Activated T-cell treated with anti-CD3 and anti-CD28 coated beads, Interleukin-2, amount 50 U/mL, for 72 hours (primary cell): ENCODE measurements at places on chromosomes 12 and 14. TPM values are rescaled to one million over a fixed set of nuclear protein-coding genes. Genes with fewer than 3 reads are reported as not detected.

DNA sequence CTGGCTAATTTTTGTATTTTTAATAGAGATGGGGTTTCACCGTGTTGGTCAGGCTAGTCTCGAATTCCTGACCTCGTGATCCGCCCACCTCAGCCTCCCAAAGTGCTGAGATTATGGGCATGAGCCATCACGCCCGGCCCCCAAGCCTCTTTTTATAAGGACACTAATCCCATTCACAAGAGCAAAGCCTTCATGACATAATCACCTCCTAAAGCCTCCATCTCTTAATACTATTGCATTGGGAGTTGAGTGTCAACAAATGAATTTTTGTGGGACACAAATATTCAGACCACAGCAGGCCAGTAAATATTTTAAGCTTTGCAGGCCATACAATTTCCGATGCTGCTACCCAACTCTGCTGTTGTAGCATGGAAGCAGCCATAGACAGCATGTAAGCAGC, 10.9 kb downstream of the RNF212B start:
- DNase-seq = no peak

- no peak for DNase-seq
Measured at GRCh38 chr14:44960146-44960545, 1.6 kb downstream of the KLHL28 start.

- DNase-seq = no peak
Measured at GRCh38 chr14:95796788-95797187, 79.8 kb upstream of the TUNAR start.

Gene TMEM253
- total RNA-seq = not detected

- no peak for DNase-seq
Measured at GRCh38 chr12:125089626-125090025, 24.4 kb downstream of the AACS start.

DNA sequence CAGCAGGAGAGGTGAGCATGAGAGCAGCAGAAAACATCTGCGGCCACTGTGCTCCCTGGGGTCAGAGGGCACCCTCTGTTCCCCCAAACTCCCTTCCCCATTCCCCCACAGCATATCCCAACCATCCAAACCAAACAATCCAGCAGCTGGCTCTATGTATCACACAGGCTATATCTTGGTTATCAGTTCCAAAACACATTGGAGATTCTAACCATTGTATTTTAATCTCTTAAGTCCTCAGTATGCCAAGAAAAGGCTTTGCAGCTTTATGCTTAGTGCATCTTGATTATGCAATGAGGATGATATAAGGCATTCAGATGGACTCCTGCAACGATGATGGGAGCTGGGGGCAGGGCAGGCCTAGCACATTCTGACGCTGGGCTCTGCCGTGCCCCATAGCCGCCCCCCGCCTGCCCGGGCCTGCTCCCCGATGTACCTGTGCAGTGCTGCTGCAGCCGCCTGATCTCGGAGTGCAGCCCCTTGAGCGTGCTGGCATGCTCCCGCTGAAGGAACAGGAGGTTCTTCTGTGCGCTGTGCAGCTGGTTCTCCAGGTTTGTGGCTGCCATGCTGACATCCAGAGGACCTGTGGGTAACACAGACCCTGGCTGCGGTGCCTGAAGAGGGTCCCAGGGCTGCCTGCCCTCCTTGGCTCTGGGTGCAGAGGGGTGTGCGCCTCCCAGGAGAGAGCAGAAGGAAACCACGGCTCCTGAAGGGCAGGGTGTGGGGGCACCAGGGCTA, 29.6 kb downstream of the CCDC92 start:
- no peak for DNase-seq

Gene TGM1
- 9.3 TPM for total RNA-seq

DNA sequence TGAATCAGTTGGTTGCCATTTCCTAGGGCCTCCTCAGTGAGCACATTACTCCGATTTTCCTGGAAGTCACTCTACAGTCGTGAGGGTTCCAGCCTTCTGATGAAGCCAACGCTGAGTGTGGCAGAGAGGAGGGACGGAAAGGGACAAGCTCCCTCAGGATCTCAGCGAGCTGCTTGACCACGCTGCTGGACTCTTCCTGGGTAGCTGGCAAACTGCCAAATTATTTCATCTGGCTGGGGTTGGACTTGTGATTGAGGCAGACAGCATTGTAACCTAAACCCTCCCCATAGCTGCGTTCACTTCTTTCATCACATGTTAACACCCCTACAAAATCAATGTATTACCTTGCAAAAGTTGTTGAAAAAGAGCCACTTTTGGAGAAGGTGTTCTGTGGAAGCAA, 69.6 kb upstream of the CHST11 start:
- no peak for DNase-seq

Gene HCAR1
- 0.12 TPM for total RNA-seq

Gene CORO1C
- total RNA-seq = 35.6 TPM

- DNase-seq = no peak
Measured at GRCh38 chr12:42420395-42420794, 94.4 kb downstream of the PPHLN1 start.

GRCh38 chr12:19223695-19224094, 94.2 kb downstream of the PLEKHA5 start:
- DNase-seq = no peak

DNA sequence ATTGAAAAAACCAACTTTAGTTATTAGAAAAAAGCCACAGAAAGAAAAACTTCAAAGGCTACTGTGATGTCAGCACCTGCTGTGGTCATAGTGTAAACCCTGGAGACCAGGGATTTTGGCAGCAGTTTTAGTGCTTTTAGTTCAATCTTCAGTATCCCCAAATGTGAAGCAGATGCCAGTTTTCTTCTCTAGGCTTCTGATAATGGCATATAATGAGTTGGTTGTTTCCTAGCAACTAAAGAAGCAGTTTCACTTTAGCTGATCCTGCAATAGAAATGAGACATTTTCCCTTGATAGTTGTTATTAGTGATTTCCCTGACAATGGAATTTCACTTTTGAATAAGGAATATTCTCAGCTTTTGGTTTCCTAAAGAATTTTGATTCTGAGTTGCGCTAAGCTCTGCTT, 131.2 kb downstream of the NUBPL start:
- DNase-seq = no peak

DNA sequence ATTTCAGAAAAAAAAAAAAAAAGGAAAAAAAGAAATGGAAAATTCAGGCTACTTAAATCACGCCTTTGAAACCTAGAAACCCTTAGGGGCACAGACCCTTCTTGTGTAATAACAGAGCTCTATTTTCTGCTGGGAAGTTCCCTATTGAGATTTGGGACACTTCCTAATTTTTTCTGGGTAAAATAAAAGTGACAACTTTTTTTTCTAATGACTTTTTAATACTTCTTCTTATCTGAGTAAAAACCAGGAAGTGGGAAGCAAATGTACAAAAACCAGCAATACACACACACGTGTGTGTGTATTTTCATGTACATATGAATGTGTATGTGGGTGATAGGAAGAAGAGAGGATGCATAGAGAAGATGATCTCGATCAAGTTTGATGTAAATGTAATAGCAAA, 35.8 kb downstream of the ETV6 start:
- no peak for DNase-seq

- DNase-seq = no peak
Measured at GRCh38 chr14:54686219-54686870, 119.4 kb downstream of the SAMD4A start.

DNA sequence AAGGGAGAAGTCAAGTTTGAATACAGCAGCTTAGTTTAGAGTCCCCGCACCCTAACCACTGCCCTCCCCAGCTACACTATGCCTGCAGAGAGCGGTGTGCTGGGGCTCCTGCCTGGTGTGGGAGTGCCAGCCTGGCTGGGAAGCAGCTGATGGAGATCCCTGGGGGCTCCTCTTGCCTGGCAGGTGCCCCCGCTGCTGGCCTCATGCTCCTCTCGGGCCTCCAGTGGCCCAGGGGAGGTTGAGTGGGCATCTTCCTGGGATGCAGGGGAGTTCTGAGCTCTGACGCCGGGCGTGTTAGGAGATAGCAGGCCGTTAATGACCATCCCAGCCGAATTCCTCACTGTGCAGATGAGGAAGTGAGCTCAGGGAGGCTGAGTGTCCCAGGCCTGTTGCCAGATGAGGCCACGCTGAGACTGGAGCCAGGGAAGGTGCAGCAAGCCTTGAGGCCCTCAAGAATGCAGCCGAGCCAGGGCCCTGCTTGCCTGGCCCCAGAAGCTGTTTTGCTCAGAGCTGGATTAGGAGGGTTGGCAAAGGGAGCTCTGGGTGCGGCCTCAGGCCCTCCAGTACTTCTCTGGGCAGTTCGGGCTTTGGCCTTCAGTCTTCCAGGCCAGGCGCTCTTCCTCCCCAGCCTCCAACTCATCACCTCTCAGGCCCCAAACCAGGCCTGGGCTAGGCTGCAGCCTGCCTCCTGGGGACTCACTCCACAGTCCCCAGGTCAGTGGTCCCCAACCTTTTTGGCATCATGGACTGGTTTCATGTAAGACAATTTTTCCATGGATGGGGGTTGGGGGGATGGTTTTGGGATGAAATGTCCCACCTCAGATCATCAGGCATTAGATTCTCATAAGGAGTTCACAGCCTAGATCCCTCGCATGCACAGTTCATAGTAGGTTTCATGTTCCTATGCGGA, 6.6 kb upstream of the CYP46A1 start:
- no peak for DNase-seq

GRCh38 chr14:63392236-63392635, 73.5 kb upstream of the GPHB5 start:
- DNase-seq = no peak

Gene ASPG
- not detected for total RNA-seq

Gene RFLNA
- not detected for total RNA-seq

GRCh38 chr12:2297658-2298057, 244.9 kb downstream of the CACNA1C start:
- no peak for DNase-seq

DNA sequence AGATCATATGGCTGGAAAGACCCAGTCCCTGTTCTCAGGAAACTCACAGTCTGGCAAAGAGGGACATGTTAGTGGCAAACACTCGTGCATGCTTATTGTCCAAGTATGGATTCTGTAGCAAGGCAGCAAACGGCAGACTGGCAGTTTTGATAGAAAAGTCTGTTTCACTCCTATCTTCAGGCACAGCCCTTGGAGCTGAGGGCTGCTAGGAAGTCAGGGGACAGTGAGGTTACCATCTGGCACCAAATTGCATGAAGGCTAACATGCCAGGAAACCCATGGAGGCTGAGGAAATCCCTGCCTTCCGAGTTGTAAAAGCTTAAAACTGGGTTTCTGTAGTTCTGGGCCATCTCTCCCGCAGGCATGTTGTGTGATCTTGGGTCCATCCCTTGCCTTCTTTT, 32.9 kb downstream of the CALM1 start:
- no peak for DNase-seq

DNA sequence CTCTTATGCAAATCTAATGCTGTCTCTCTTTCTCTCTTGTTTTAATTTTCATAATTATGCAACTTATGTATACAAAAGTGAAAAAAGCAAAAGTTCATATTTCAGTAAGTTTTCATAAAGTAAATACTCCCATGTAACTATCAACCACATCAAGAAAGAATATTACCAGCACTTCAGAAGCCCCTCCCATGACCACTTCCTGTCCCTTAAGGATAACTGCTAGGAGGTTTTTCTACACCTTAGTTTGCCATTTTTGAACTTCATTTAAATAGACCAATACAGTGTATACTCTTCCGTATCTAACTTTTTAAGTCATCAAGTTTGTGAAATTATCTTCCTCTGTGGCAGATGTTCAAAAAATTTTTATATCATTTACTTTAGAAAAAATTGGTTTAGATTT, 547 bp upstream of the OR4K15 start:
- no peak for DNase-seq

GRCh38 chr12:63068857-63069442, 82.1 kb downstream of the AVPR1A start:
- DNase-seq = no peak

DNA sequence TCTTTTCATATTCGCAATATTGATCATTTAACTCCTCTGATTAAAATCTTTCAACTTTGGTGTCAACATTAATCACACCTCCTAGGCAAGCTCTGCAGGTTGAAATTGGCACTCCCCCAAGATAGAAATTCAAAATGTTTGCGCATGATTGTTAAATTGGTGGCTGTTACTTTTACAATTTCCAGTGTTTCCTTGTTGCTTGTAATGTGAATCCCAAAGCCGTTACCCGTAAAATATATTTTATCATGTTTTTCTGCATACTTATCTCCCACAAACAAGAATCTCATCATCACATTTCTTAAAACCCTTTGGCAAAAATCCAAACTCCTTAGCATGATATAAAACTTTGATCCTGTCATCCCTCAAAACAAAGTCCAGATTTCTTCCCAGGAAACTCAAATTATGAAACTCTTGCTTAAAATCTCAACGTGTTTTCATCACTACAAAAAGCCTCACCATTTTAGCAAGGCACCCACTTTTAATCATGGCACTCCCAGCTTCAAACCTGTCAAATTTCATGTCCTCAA, 14.7 kb downstream of the RTL1 start:
- DNase-seq = no peak

DNA sequence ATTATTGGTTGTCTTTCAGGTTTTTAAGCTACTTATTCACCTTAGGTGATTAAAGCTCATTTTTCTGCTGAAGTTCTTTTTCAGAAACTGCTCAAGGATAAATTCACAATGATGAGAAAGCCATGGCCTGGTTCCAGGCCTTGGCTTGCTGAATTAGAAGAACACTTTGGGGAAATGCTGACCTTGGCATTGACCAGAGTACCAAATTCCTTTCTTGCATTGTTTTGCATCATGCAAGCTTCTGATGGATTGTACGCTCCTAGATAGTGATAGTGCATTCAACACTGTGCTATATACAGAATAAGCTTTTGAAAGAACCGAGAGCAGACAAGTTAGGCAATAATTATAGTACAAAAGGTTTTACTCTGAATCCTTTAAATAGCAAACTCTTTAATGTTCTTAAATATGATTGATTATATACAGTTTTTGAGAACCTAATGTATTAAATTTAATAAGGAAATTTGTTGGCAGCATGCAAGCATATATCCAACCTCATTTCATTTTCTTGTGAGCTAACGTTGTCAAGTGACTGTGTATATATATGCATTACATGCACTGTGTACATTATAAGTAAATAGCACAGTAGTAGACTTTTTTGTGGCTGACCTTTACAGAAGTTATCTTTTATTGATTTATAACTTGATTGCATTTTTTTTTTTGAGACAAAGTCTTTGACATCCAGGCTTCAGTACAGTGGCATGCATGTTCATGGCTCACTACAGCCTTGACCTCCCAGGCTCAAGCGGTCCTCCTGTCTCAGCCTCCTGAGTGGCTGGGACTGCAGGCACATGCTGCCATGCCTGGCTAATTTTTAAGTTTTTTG, 99.2 kb downstream of the DIP2B start:
- DNase-seq = no peak
